GM23248 (cell line): ENCODE measurements at places on chromosomes 5 and 9. TPM values are rescaled to one million over a fixed set of nuclear protein-coding genes. Genes with fewer than 3 reads are reported as not detected.

PCAT7 gene
- not detected in 2 replicates for total RNA-seq

MARCOL gene
- total RNA-seq = not detected in 2 replicates

JAKMIP2 gene
- total RNA-seq = not detected in 2 replicates

EPB41L4B gene
- 0.76 and 1.0 TPM in 2 replicates for total RNA-seq

FOXD1 gene
- total RNA-seq = 50.0 and 53.9 TPM in 2 replicates

ANKRD18A gene
- total RNA-seq = not detected in 2 replicates

- H3K4me3 ChIP-seq = no peak overlapping the region
- no peaks in the 10 kb centered on the region; the same call in 1 of the 2 replicates for H3K27me3 ChIP-seq
- no peaks in the 10 kb centered on the region for H3K4me1 ChIP-seq
- no peak for DNase-seq
Observed at GRCh38 chr9:126939821-126940221, 25.2 kb downstream of the RALGPS1 start.

DNA sequence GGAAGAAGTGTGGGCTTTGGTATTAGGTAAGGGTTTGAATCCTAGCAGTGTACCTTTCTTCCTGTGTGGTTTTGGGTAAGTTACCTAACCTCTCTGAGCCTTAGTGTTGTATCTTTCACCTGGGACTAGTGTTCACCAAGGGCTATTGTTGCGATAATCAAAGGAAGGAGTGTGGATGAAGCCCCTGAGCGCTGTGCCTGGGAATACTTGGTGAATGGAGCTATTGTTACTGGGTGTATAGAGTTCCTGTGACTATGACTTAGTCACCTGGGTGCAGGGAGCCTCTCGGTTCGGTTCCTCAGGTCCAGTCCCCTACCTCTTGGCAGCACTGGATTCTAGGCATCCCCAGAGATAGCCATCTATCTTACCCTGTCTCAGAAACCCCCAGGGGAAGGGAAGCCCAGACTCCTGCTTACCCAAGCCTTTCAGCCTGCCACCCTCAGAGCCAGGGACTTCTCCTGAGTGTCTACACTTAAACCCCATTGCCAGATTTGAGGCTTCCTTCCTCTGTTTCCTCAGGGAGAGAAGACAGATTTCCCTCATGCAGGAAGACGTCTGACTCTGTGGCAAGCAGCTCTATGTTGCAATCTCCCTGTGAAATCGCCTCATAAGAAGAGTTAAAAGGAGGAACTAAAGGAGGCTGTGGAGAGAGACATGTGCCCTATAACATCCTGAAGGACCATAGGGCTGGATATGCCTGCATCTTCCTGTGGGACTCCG lies 181.0 kb upstream of the PITX1 start:
- peaks cover 5% of the 10 kb centered on the region for H3K27me3 ChIP-seq
- no peak overlapping the region for H3K27ac ChIP-seq
- no peaks in the 10 kb centered on the region for H3K36me3 ChIP-seq
- DNase-seq = peak; percentile 46
- H3K4me1 ChIP-seq = no peaks in the 10 kb centered on the region; the same call in none of the 2 replicates

DNA sequence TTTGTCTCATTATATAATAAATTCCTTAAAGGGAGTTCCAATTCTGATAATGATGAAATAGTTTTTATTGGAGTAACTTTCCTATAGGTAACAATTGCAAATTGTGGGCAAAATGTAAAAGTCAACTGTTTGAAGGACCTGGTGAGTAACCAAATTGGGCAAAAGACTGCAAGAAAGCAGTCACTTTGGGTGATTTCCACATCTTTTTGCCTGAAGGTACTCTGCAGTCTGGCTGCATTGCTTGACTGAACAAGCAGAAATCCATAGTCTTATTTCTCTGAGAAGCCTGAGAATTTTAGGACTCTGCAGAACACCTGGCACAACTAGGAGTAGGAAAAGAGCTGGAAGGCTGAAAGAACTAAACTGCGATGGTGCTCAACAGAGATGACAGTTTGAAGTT lies 114.9 kb downstream of the HOMER1 start:
- no peaks in the 10 kb centered on the region for H3K27me3 ChIP-seq
- H3K27ac ChIP-seq = no peak overlapping the region
- no peaks in the 10 kb centered on the region for H3K4me1 ChIP-seq
- H3K36me3 ChIP-seq = 0 out of 2 replicates have a peak, but pooled peaks cover 4% of the 10 kb centered on the region
